ENCODE measurements at places on chromosomes 2 and 18.

- peak; percentile 84 for DNase-seq
Observed at GRCh38 chr18:57447154-57447621, 12.0 kb downstream of the ONECUT2 start.

- no peak for DNase-seq
Observed at GRCh38 chr2:149814049-149814448, 226.5 kb upstream of the MMADHC start.

DNA sequence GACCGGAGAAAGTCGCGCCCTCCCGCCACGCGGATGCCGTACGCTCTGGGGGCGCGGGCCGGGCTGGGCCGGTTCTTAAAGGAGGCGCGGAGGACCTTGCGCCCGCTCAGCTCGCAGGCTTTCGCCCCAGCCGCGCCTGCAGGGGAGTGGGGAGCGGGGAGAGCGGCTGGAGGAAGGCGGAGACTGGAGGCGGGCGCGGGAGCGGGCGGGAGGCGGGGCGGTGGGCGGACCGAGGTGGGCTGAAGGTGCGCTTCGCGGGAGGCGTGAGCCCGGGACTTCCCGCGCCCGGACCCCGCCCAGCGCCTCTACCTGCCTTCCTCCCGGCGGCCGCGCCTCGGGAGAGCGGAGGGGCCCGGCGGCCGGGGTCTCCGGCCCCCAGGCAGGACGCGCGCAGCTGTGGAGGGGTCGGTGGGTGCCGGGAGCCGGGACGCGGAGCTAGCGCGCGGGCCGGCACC is at the start of gene ADRA2B:
Gene ADRA2B (minus strand): TSS at position 148 of the 455 bp plus-strand sequence. CDS start 422 bp downstream, outside the sequence.
- DNase-seq, result peak; percentile 65

DNA sequence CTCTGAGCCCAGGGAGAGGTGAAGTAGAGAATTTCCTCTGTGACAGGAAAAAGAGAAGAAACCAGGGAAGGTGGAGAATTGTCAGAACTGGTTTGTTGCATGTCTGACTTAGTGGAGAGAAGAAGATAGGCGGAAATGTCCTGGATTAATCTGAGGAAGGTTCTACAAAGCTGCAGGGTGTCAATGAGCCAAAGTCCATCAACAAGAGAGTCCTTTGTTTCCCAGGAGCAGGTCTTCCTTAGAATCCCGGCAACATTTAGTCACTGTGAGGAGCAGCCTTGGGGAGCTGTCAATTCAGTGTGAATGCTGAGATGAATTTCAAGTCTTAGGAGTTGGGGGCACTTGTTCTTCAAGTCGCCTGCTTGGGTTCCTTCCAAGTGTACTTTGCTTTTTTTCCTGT is 88.4 kb upstream of the CELF4 start:
- no peak for DNase-seq

GRCh38 chr2:207228402-207228801 is 62.7 kb upstream of the KLF7 start:
- no peak for DNase-seq

GRCh38 chr2:85807756-85808155 is 54.0 kb downstream of the ATOH8 start:
- no peak for DNase-seq

DNA sequence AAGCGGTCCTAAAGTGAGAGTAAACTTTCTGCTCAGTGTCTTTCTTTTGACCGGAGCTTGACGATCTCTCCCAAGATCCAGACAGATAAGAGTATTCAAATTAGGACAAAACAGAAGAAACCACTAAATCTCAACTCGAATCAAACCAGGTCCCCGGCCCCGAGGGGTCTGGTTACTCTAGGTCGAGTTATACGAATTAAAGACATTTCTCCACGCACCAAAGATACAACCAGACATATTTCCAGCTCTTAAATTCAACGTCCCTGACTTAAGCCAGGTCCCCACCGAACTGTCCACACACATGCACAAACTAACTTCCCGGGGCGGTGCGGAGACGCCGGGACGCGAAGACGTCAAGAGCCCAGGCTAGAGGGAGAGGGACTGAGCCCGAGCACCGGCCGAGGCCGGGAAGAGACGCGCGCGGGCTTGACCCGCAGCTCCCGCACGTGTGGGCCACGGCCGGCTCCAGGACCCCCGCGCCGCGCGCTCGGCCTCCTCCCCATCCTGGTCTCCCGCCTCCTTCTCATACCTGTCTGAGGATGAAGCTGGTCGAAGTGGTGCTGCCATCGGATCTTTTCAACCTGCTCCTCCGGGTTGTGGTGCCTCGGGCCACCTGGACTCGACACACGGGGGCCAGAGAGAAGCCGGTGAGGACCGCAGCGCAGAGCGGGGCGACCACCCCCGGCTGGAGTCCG is 896 bp downstream of the CACNB4 start:
- no peak for DNase-seq

DNA sequence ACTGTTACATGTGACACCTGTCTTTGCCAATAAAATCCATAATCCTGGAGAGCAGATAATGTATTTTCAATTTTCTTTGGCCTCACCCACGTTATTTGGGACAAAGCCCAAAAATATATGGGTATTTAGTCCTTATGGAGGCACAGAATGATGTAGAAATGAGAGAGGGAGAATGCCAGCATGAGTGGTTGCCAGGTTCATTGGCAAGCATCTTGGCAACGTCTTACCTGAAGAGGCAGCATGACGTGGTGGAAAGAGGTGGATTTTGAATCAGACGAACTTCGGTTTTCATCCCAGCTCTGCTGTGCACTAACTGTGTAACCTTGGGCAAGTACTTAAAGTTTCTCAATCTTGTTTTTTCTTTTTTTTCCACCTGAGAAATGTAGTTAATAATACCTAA is 969.6 kb upstream of the PIK3C3 start:
- no peak for DNase-seq

- no peak for DNase-seq
Observed at GRCh38 chr2:101375653-101376052, 11.7 kb downstream of the CREG2 start.

DNA sequence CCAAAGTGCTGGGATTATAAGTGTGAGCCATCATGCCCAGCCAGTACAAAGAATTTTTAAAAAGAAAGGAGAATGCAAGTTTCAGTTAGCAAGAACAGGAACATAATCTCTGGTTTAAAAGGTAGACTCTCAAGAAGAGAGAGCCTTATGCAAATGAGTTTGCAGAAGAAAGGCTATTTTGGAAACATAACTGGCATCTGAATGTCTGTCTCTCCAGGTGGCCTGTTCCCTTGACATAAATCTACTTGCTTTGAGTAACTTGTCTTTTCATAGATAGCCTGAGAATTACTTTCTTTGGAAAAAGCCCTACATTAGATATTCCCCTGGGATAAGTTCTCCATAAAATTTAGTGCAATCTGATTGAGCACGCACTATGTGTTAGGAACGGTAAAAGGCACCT is 109.6 kb downstream of the ICOS start:
- no peak for DNase-seq

DNA sequence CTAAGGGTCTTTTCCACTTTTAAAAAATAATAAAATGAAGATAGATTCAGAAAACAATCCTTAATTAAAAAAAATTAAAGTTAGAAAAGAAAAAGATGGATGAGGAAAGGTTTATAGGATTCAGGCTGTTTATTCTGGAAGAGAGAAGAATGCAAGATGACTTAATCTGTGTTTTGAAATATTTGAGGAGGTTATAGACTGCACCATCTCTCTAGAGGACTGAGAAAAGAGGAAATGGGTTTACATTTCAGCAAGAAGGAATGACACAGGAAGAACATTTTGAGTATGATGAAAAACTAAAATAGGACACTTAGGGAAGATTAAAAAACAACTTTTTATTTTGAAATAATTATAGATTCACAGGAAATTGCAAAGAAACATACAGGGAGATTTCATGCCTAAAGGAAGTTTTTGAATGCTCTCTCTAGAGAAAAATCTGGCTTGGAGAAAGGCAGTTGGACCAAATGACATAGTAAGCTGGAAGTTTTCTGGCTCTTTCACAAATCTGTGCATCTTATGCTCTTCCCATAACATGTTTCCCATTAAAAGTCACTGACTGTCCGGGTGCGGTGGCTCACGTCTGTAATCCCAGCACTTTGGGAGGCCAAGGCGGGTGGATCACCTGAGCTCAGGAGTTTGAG is 75.0 kb downstream of the CERS6 start:
- no peak for DNase-seq

- no peak for DNase-seq
Observed at GRCh38 chr2:102057502-102058292, 65.9 kb downstream of the IL1R2 start.

- DNase-seq, result no peak
Observed at GRCh38 chr2:39091543-39091942, 29.3 kb downstream of the SOS1 start.

All from progenitor cell of endocrine pancreas (in vitro differentiated cells).